Skin of body (tissue), 3 donors: ENCODE measurements at places on chromosomes 2 and 18. TPM values are rescaled to one million over a fixed set of nuclear protein-coding genes. Genes with fewer than 3 reads are reported as not detected.

DNA sequence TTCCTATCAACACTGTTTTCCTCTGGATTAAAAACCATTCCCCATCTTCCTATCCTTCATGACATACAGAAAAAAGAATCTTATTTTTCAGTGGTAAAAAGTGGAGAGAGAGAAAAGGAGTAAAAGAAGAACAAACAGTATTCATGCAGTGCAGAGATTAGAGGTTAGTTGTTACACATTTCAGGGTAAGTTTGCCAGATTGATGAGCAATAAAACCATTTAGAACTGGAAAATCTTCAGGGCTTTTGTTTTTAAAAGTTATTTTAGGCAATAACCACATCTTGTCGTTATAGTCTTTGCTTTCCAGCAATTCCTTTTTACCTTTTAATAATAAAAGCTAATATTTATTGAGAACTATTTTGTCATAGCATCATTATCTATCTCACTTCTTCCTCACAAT is 104.5 kb downstream of the GPD2 start:
- no peak for DNase-seq

- no peak for DNase-seq
Measured at GRCh38 chr18:61371111-61371510, 37.9 kb downstream of the CDH20 start.

Gene FAM228A
- 0.69 TPM for total RNA-seq

GRCh38 chr2:98829581-98830270 is 98.8 kb upstream of the MGAT4A start:
- no peak for DNase-seq

- DNase-seq: no peak
Measured at GRCh38 chr18:79940814-79941472, 10.5 kb downstream of the SLC66A2 start.

DNA sequence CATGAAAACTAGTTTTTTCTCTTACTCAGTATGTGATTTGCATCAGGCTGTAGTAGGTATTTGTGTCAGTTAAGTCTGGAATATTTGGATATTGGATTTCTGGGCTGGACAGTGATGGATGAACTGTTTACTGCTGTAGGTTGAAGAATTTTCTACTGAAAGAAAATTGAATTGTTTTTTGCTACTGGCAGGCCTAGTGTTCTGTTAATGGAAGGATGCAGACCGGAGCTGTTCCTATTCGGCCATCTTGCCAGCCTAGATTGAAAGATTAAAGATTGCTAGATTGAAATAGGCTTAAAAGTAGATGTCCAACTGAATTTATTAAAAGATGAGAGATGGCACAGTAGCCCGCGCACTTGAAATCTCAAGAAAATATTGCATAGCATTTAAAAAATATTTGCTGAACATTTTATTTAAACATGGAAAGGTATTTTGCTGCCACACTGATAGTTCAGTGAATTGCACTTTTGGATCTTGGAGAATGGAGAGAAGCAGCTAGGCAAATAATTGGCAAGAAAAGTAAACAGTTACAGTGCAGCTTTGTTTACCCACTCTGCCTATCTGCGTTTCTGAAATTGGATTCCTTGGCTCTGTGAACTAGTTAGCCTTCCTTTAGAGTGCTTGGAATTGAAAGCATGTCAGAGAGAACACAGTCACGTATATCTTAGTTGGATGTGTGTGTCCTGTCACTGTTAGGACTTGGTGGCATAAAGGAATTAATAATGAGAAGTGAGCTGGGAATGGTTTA is 54.1 kb downstream of the EPB41L5 start:
- no peak for DNase-seq
